Mucosa of gallbladder (tissue), 1 donor: ENCODE measurements at places on chromosomes 16 and 17. TPM values are rescaled to one million over a fixed set of nuclear protein-coding genes. Genes with fewer than 3 reads are reported as not detected.

- DNase-seq = no peak
These were observed 669.3 kb downstream of the WWOX start for GRCh38 chr16:78768718-78769117.

GRCh38 chr17:37541880-37542660 lies 52.4 kb downstream of the DUSP14 start:
- no peak for DNase-seq

Gene MT1E
- total RNA-seq = 137 TPM

GRCh38 chr16:85349365-85350145 lies 237.3 kb upstream of the CIBAR2 start:
- DNase-seq = no peak

Gene IRX3
- 0.43 TPM for total RNA-seq

DNA sequence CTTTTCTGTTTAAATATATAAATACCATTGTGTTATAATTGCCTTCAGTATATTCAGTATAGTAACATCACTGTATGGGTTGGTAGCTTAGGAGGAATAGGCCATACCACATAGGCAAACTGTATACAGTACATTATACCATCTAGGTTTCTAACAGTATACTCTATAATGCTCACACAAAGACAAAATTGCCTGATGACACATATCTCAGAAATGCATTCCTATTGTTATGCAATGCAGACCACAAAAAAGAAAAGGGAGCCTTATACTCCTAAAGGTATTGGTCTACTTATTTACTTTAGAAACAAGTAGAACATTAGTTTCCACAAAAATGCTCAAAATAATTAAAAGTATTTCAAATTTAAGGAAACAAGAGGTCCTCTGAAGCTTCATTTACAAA lies 47.9 kb downstream of the SETD6 start:
- no peak for DNase-seq

GRCh38 chr16:860891-861290 lies 60.4 kb upstream of the GNG13 start:
- no peak for DNase-seq

DNA sequence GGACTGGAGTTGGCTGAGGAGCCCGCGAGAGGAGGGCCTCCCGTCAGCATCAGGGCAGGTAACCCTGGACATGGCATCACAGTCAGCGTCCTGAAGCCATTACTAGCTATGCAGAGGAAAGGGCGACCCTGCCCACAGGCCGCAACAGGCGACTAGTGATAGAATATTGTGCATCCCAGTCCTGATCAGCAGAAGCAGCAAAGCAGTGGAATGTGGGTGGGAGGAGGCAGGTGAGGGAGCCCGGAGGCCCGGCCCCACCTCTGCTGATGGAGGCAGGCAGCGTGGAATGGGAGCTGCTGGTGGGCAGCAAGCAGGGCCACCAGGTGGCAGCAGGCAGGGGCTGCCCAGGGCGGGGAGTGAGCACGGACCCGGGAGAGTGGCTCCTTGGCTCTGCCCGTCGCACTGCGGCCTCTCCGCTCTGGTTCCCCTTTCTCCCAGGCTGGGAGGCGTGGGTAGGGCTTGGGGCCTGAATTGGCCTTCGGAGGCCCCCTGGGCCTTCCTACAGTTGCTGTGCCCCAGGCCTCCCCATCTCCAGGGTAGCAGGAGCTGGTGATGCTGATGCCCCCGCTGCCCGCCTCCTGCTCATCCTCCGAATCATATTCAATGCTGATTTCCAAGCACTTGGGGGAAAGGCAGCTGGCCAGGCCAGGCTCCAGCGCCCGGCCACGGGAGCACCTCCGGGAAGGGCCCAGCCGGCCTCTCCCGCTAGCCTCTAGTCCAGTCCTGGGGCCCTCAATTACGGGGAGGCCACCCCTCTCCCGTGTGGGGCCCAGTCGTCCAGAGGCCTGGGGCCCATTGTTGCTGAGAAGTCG lies 20.2 kb downstream of the TSPOAP1 start:
- DNase-seq = peak; percentile 8

GRCh38 chr16:88317613-88317965 lies 65.2 kb upstream of the ZNF469 start:
- DNase-seq = peak; percentile 49

DNA sequence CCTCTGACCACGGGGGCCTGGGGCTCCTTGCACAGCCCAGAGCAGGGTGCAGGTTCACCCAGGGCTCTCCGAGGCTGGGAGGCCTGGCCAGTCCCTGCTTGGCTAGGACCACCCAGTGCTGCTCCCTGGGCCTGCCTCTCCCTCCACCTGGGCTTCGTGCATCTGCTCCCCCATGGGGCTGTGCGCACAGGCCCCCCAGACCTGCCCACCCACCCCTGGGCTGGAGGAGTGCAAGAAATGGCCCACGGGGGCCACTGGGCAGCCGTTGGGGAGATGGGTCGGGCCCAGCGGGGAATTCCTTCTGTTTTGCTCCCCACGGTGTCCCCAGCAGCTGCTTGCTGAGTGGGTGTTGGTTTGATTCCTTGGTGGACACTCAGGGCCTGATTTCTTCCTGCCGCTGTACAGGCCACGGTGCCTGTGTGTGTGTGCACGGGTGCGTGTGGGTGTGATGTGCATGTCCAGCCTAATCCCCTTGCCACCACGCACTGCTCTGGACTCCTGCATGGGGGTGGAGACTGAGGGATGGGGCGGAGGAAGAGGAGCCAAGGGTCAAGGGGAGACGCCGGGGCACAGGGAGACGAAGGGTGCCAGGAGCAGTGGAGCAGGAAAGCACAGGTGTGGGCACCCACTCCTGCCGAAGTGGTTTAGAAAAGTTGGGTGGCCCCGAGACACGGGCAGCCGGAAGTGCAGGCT lies 8.5 kb downstream of the PRSS27 start:
- no peak for DNase-seq
